HFFc6 (cell line): ENCODE measurements at places on chromosomes 12 and 14. TPM values are rescaled to one million over a fixed set of nuclear protein-coding genes. Genes with fewer than 3 reads are reported as not detected.

CDH24 gene
- total RNA-seq = 5.6 and 7.7 TPM in 2 replicates

CEP128 gene
- 5.1 to 9.9 TPM (median 9.0 TPM) in 3 replicates for total RNA-seq

CCDC92 gene
- 45.7 to 55.1 TPM (median 50.6 TPM) in 3 replicates for total RNA-seq

DNA sequence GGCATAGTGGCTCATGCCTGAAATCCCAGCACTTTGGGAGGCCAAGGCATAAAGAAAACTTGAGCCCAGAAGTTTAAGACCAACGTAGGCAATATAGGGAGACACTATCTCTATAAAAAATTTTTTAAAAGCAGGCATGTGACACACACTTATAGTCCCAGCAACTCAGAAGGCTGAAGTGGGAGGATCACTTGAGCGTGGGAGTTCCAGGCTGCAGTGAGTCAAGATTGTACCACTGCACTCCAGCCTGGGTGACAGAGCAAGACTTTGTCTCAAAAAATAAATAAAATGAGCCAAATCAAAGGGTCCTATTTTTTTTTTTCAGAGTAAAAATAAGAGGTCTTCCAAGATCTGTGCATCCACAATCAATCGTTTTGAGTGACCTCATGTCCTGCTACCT lies 237.6 kb downstream of the SLC16A7 start:
- H3K27ac ChIP-seq = no peak overlapping the region
- no peak overlapping the region for H3K4me3 ChIP-seq
- no peak for DNase-seq

DNA sequence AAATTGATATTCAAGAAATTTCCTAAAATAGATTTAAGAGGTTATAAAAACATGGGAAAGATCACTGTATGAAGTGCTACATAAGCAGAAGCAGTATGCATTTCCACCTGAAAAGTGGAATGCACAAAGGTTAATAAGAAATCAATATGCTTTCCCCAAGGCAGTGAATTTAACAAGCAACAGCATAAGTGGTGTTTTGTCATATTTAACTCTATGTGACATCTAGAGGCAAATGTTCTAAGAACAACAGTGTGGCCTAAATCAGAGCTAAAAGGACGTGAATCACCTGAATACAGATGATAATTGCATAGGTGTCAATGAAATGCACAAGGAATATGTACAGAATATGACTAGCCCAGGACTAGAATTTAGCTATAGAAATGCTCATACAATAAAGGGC lies 49.5 kb downstream of the SLC2A13 start:
- no peak overlapping the region for H3K27ac ChIP-seq
- no peaks in the 10 kb centered on the region for H3K27me3 ChIP-seq
- H3K4me1 ChIP-seq = no peaks in the 10 kb centered on the region
- no peaks in the 10 kb centered on the region for H3K36me3 ChIP-seq
- no peak for DNase-seq
- no peak overlapping the region for H3K4me3 ChIP-seq

- H3K4me3 ChIP-seq = no peak overlapping the region
- no peaks in the 10 kb centered on the region for H3K36me3 ChIP-seq
- no peak for DNase-seq
- no peaks in the 10 kb centered on the region for H3K4me1 ChIP-seq
- H3K27me3 ChIP-seq = peaks cover 49% of the 10 kb centered on the region
Observed at GRCh38 chr14:76862546-76863282, 36.5 kb downstream of the LRRC74A start.

C12orf60 gene
- total RNA-seq = 0.48 to 1.2 TPM (median 0.61 TPM) in 3 replicates

OLR1 gene
- 30.3 to 41.3 TPM (median 35.4 TPM) in 3 replicates for total RNA-seq

DNA sequence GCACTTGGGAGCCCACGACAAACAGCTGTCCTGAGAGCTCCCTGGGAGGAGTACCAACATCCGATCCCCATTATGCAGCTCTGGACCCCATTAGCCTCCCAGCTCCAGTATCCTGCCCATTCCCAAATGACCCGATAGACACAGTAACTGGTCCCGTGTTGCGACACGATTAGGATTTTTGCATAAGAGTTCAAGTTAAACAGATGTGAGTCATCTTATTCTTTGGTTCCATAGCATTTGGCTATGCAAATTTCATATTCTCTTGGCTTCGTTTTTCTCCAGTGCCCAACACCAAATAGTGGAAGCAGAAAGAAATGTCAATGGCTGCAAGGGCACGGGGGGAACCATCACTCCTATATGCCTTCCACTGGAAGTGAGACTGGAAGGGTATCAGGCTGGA lies 43.0 kb upstream of the LRRC10 start:
- peaks cover 2% of the 10 kb centered on the region; the same call in 1 of the 2 replicates for H3K27me3 ChIP-seq
- H3K4me1 ChIP-seq = peaks cover 50% of the 10 kb centered on the region
- no peak overlapping the region for H3K4me3 ChIP-seq
- no peak overlapping the region for H3K27ac ChIP-seq
- DNase-seq = no peak

DNA sequence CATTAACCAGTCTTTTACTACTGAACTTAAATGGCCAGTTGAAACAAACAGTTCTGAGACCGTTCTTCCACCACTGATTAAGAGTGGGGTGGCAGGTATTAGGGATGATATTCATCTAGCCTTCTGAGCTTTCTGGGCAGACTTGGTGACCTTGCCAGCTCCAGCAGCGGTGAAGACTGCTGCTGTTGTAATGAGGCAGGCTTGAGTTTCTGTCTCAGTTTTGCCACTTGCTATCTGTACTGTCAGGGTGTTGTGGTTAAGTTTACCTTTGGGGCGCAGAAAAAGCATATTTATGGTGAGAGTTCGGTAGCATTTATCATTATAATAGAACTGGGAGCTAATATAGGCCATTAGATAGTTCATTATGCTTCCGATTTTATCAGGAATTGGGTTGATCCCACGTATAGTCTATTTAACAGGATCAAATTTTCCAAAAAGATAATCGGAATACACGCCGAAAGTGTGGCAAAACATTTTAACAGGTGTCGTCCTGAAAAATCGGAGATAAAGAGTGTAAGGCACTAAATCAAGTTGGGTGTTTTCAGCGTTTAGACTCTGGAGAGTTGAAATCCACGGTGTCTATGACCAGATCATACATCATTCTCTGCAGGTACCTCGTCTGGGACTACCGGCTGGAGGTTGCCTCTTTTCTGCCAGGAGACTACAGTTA lies 688 bp upstream of the NECAP1 start:
- H3K4me3 ChIP-seq = peak overlapping the region; percentile 98
- peaks cover 69% of the 10 kb centered on the region for H3K4me1 ChIP-seq
- peaks cover 4% of the 10 kb centered on the region for H3K27me3 ChIP-seq
- H3K27ac ChIP-seq = peak overlapping the region; percentile 96
- no peak for DNase-seq

SLC4A8 gene
- 15.3 and 16.7 TPM in 2 replicates for total RNA-seq

NANOG gene
- not detected in 3 replicates for total RNA-seq

TMEM229B gene
- total RNA-seq = 0.13 to 0.38 TPM (median 0.14 TPM) in 3 replicates

GRCh38 chr12:24649634-24650033 lies 299.3 kb downstream of the BCAT1 start:
- no peaks in the 10 kb centered on the region for H3K4me1 ChIP-seq
- no peak overlapping the region for H3K27ac ChIP-seq
- no peaks in the 10 kb centered on the region for H3K36me3 ChIP-seq
- no peak for DNase-seq
- H3K27me3 ChIP-seq = no peaks in the 10 kb centered on the region; the same call in 1 of the 2 replicates

DNA sequence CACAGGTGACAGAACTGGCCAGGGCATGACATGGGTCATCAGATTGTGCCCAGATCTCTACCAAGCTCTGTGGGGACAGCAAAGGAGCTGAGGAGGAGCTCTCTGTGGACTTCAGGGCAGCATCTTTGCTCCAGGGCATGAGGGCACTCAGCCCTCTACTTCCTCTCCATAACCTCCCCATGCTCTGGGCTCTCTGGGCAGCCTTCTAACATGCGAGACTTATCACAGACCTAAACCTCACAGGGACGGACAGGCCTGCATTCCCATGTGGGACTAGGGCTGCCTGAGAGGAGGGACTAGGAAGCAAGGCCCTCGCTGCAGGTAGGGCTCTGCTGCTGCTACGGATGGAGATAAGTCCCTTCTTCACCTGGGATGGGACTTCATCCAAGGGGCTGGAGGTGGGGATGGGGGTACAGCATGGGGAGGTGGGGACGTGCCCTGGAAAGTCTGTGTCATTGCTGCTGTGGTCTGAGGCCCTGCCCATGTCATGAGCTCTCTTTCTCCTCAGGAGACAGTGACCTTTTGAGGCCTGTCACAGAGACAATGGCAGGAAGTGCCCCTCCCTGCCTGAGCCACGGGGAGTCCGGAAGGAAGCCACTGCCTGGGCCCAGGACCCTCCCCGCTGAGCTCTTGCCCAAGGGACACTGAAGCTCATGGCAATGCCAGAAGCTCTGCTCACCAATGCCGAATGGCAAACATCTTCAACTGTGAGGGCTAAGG lies 44.1 kb downstream of the PITPNM2 start:
- DNase-seq = no peak
- no peaks in the 10 kb centered on the region for H3K36me3 ChIP-seq
- peaks cover 16% of the 10 kb centered on the region for H3K4me1 ChIP-seq
- no peak overlapping the region for H3K27ac ChIP-seq
- peaks cover 30% of the 10 kb centered on the region for H3K27me3 ChIP-seq

DNA sequence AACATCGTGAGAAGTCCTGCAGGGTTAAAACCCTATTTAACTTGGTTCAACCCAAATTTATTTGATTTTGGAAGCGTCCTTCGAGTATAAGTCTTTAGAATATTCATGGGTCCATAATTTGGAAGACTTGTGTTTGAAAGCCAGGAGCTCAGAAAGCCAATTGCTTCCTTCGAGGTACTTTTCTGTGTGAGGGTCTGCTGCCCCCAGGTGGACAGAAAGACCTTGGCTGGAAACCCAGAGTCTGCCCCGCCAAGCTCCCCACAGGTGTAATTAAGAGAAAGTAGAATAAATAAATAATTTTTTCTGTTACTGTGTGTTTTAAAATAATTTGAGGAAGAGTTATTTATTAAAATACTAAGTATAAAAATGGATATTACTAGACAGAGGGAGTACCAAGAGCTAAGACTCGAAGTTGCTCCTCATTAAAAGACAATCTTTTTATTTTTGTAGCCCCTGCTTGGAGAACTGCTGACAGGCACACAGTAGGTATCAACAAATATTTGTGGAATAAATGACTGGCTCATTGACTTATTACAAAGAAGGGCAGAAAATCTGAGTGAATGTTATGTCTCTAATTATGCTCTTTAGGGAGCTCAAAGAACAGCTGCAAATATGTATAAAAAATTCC lies 105.8 kb downstream of the PAH start:
- no peak overlapping the region for H3K4me3 ChIP-seq
- peaks cover 4% of the 10 kb centered on the region; the same call in 1 of the 2 replicates for H3K27me3 ChIP-seq

DNA sequence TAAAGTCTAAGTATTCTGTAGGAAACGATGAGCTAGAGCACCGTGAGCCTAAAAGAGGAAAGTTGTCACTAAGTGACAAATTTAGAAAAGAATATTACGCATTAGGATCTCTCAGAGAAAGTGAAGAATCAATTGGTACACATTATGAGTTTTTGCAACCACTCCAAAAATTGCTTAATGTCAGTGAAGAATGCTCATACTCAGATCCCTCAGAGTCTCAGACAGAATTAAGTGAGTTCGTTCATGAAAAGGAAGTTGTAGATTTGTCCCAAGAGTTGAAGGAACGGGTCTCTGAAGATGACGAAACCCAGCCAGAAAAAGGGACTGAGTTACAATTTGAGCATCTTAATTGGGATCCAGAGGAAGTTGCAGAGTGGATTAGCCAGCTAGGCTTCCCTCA lies 1.5 kb downstream of the SAMD15 start:
- 0 out of 2 replicates have a peak, but pooled peaks cover 10% of the 10 kb centered on the region for H3K36me3 ChIP-seq
- no peak for DNase-seq
- H3K27ac ChIP-seq = no peak overlapping the region
- H3K4me3 ChIP-seq = no peak overlapping the region
- H3K27me3 ChIP-seq = no peaks in the 10 kb centered on the region; the same call in 1 of the 2 replicates

DNA sequence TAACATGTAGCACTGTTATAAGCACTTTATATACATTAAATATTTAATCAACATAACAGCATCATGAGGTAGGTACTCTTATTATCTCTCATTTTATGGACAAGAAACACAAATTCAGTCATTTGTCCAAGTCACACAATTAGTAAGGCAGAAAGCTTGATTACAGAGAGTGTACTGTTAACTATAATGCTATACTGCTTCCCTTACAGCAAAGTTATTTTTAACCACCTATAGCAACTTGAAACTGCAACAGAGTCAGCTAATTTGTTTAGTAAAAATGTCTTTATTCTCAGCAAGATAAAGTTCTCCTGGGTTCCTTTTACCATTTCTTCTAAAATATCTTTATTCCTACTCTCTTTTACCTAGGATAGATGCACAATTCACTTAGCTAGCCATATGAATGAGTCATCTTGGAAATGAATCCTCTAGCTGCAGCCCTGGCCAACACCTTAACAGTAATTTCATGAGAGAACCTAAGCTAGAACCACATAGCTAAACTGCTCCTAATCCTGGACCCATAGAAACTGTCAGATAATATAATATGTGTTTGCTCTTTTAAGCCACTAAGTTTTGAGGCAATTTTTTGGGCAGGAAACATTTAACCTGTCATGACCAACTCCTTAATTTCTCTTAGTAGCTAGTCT lies 90.2 kb upstream of the HECTD1 start:
- no peak overlapping the region for H3K4me3 ChIP-seq
- H3K27ac ChIP-seq = no peak overlapping the region
- peak; percentile 6 for DNase-seq
- H3K4me1 ChIP-seq = peaks cover 46% of the 10 kb centered on the region

- peaks cover 15% of the 10 kb centered on the region for H3K27me3 ChIP-seq
- no peak overlapping the region for H3K4me3 ChIP-seq
- H3K4me1 ChIP-seq = peaks cover 8% of the 10 kb centered on the region
- H3K36me3 ChIP-seq = no peaks in the 10 kb centered on the region
Observed at GRCh38 chr14:69285661-69286255, 25.8 kb downstream of the GALNT16 start.

DNA sequence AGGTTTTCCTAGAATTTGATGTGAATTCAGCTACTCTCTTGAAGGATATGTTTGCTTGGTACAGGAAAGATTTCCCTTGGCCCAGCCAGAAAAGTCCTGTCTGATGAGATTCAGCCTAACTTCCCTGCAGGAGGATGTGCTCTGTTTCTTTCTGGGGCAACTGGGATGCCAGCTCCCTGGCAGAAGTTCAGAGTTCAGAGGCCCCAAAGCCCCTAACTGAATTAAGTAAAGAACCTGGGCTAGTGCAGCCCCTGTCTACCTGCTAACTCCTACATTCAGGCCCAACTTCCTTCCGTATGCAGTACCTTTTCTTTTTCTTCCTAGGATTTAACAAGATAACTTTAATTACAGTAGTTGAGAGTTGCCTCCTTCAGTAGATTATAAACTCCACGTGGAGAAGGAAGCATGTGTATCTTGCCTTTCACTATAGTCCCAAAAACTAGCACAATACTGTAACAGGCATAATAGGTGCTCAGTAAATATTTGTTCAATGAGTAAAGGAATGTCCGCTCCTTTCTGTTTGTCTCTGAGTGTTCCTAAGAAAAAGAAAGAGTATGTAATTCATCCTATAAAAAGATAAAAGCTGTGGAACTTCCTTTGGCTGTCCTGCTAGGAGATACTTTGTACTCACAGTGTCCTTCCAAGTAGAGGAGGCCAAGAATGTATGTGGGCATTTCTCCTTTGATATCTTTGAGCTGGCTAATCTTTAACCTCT lies 141.0 kb downstream of the SLC8A3 start:
- no peak overlapping the region for H3K4me3 ChIP-seq
- no peak for DNase-seq
- no peaks in the 10 kb centered on the region for H3K36me3 ChIP-seq
- 0 out of 2 replicates have a peak, but pooled peaks cover 9% of the 10 kb centered on the region for H3K4me1 ChIP-seq
